ENCODE measurements at places on chromosomes 2 and 18.

DNA sequence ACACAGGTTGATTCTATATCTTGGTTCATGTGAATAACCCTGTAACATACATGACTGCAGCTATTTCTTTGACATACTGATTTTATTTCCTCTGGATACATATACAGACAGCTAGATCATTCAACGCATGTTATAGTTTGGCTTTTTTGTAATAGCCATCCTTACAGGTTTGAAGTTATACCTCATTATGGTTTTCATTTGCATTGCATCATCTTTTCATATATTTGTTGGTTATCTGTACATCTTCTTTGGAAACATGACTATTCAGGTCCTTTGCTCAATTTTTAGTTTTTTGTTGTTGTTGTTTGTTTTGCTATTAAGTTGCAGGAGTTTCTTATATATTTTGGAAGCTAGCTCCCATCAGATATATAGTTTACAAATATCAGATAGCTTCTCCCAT lies 276.2 kb upstream of the NETO1 start:
- DNase-seq = no peak

GRCh38 chr2:201900362-201900761 lies 94.0 kb downstream of the CDK15 start:
- DNase-seq = no peak

DNA sequence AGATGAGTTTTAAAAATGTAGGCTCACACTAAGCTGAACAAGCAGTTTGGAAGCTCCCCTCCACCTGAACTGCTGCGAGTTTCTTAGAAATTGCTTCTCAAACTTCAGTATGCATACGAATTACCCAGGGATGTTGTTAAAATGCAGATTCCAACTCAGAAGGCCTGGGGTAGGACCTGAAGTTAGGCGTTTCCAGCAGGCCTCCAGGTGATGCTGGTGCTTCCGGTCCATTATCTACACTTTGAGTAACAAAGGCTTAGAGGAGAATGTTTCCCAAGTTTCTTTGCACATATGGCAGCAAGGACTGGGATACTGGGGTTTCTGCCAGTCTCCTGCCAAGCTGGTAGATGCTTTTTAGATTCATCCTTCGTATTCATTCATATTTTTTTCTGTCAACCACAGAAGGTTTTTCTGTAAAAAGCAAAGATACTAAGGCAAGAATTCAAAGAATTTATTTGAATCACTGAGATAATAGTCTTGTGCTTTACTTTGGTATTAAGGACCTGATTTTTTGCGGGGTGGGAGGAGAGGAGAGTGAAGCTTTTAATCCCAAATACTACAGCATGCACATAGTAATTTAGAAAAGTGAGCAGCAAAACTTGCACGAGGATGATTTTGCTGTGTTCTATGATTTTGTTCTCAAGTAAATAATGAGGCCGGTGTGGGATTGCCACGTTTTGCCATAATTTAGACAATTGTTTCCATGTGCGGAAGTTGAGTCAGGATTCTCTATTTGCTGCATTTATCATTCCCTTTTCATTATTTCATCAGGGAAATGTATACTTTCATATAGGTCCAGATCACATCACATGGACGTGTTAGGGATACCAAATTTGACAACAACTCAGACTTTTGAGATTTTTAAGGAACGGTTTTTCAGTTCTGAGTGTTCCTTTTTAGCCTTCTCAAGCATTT lies 137.6 kb upstream of the SPATS2L start:
- no peak for DNase-seq

- DNase-seq = no peak
These were observed 675.2 kb upstream of the ID2 start for GRCh38 chr2:8006626-8007025.

GRCh38 chr2:55338268-55338667 lies 69.2 kb upstream of the MTIF2 start:
- no peak for DNase-seq

GRCh38 chr2:123890148-123890547 lies 134.9 kb upstream of the CNTNAP5 start:
- no peak for DNase-seq

DNA sequence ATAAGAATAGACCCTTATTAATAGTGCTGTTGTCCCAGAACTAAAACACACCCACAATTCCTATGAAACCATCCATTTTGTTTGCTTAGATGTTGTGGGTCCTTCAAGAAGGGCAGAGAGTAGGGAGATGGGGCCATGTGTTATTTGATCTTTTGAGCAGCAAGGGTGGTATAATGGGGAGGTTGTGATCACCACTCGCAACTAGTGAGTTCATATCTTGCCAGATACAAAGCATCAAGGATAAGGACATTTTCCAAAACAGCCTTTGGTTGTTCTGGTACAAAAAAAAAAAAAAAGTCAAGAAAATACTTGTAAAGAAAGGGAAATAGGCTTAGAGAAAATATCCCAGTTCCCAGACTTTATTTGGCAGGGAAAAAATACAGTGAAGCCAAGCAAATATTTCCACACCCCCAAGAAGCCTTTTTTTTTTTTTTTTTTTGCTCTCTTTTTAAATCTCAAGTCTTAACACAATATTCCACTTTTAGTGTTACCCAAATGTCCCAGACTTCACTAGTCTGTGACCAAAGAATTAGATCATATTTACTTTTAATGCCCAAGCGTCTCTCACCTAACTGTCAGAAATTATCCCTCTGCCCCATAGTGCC lies 54.1 kb downstream of the ANTXR1 start:
- no peak for DNase-seq

GRCh38 chr2:100404411-100404810 lies 13.1 kb downstream of the CHST10 start:
- no peak for DNase-seq

- DNase-seq = no peak
These were observed 4.0 kb downstream of the NOP58 start for GRCh38 chr2:202269585-202269984.

- no peak for DNase-seq
These were observed 19.4 kb upstream of the RNF149 start for GRCh38 chr2:101327863-101328394.

- DNase-seq = no peak
These were observed 267.4 kb downstream of the CYP26B1 start for GRCh38 chr2:71880287-71880686.
